ENCODE measurements at places on chromosomes 16 and 17.

- no peak for DNase-seq
Measured at GRCh38 chr16:22120440-22120839, 28.1 kb downstream of the VWA3A start.

- DNase-seq = no peak
Measured at GRCh38 chr16:64364894-64365293, 757.0 kb downstream of the CDH11 start.

DNA sequence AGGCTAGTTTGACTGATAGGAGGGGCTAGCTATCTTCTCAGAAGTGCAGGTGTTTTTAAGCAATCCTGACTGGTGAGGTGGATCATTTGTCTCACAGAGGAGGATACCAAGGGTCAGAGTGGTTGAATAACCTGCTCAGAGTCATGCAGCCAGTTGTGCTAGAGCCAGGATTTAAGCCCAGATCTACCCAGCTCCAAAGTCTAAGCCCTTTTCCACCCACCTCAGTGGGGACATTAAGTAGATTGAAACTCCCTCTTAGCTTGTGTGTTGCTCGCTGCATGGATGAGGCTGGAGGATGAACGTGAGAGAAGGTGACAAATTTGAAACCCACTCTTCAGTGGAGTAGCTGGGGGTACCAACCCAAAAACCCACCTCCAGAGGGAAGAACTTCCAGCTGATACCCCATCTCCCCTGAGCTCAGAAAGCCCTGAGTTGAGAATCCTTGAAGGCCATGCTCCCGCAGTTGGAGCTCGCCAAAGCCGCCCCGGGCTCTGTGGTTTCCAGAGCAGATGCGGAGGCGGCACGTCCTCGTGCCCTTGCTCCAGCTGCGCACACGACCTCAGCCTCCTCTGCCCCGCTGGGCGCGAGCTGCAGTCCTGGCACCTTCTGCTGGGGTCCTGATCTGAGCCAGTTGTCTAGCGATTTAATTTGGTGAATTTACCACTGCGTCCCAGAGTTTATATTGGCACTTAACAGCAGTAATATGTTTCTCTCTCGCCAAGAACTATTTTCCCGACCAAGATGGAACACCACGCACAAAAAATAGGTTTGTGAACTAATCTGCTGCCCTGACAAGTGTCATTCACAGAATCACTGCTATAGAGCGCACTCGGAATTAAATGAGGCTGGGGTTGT is 159.5 kb downstream of the CCDC182 start:
- no peak for DNase-seq

- no peak for DNase-seq
Measured at GRCh38 chr16:73355981-73356380, 308.1 kb upstream of the ZFHX3 start.

- DNase-seq = no peak
Measured at GRCh38 chr16:77967054-77967904, 55.1 kb upstream of the CLEC3A start.

GRCh38 chr17:67132366-67132765 is 88.0 kb downstream of the CACNG1 start:
- DNase-seq = no peak

DNA sequence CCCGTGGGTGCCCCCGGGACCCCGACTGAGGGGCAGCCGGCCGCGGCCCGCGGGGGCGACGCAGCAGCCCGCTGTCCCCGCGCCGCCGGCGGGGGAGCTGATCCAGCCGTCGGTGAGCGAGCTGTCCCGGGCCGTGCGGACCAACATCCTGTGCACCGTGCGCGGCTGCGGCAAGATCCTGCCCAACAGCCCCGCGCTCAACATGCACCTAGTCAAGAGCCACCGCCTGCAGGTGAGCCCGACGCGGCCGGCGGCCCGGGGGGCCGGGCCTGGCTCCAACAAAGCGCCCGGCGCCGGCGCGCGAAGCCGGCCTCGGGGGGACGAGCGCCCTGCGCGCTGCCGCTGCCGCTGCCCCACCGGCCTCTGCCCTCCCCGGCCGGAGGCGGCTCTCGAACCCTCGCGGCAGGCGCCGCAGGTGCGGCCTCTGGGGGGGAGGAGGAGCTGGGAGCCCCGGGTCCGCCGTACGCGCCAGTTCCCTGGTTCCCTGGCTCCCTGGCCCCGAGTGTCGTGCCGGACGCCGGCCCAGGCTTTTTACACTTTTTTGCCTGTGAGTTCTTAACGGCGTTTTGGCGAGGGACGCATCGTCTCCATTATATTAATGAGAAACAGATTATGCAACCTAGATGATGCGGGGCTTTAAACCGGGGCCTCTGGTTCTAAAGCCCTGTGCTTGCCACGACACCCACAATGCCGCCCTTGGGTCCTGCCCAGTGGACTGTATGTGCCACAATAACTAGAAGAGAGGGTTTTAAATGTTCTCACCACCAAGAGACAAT is 521 bp downstream of the ATMIN start:
- peak; percentile 27 for DNase-seq

Measured in astrocyte of the spinal cord (primary cell).